ENCODE measurements at places on chromosomes 3 and 15.
A peak's percentile ranks its signal among the peaks of the same experiment; 100 is the strongest.

- DNase-seq, result no peak
These were observed 234.1 kb downstream of the RORA start for GRCh38 chr15:60994963-60995475.

GRCh38 chr15:90402223-90402622 is 14.2 kb downstream of the IQGAP1 start:
- no peak for DNase-seq

GRCh38 chr15:49988766-49989165 is 130.3 kb downstream of the ATP8B4 start:
- DNase-seq, result no peak

DNA sequence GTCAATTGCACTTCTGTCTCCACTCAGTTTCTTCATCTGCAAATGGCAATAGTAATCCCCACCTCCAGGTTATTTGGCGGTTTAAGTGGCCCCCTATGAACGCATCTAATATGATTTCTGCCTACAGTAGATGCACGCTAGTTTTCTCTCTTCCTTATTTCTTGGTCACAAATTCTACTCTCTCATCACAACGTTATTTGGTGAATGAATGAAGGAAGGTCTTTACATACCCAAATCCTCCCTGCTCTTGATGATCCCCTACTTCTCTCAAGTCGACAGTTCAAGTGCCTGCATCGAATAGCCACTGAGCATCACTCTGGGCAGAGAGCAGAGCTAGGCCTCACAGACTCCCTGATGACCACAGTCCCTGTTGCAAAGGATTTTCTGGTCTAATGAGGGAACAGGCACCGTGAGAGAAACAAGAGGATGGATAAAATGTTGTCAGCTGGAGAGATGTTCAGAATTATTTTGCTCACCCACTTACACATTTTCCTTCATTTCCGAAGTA is 181.2 kb upstream of the SMAD3 start:
- no peak for DNase-seq

DNA sequence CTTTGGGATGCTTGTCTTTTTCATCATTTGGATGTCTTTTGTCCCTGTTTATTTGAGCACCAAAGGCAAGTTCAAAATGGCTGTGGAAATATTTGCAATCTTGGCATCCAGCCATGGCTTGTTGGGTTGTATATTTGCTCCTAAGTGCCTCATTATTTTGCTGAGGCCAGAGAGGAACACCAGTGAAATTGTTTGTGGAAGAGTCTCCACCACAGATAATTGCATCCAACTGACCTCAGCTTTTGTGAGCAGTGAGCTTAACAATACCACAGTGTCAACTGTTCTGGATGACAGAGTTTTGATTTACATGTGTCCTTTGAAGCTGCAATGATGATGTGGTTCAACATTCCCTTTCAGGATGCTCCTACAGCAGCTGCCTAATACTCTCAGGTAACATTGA is 83.0 kb upstream of the KCNAB1 start:
- DNase-seq, result no peak

DNA sequence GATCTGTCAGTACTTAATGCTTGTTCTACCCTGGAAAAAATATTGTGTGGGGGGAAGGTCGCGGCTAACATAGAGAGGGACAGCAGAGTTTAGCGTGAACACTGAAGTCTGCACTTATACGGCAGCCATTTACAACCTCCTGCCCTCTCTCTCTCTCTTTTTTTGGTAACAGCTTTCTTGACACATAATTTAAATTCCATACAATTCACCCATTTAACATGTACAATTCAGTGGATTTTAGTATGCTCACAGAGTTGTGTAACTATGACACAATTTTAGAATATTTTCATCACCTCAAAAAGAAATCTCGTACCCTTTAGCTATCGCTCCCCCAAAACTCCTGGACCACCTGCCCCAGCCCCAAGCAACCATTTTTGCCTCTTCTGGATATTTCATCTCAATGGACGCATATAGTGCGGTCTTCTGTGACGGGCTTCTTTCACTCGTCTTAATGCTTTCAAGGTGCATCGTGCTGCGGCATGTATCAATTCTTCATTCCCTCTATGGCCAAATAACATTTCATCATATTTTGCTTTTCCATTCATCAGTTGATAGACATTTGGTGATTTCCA is 141.8 kb downstream of the XXYLT1 start:
- no peak for DNase-seq

GRCh38 chr3:134197681-134198261 is 52.9 kb downstream of the RYK start:
- DNase-seq, result peak; percentile 7

GRCh38 chr15:80834402-80834801 is 55.2 kb downstream of the CEMIP start:
- DNase-seq, result no peak

GRCh38 chr3:193499136-193499770 is 55.4 kb downstream of the ATP13A4 start:
- no peak for DNase-seq

DNA sequence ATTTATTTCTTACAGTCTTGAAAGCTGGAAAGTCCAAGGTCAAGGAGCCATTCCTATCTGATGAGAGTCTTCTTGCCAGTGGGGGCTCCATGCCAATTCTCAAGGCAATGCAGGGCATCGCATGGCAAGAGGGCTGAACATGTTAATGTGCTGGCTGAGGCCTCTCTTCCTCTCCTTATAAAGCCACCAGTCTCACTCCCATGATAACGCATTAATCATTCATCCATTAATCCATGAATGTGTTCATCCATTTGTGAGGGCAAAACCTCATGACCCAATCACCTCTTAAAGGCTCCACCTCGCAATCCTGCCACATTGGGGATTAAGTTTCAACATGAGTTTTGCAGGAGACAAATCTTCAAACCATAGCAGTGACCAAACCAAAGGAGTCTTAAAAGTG is 118.3 kb downstream of the PROS1 start:
- DNase-seq, result no peak

- no peak for DNase-seq
These were observed 195.0 kb downstream of the ZNF621 start for GRCh38 chr3:40719660-40720287.

- DNase-seq, result no peak
These were observed 14.5 kb downstream of the SPTBN5 start for GRCh38 chr15:41879321-41879845.

DNA sequence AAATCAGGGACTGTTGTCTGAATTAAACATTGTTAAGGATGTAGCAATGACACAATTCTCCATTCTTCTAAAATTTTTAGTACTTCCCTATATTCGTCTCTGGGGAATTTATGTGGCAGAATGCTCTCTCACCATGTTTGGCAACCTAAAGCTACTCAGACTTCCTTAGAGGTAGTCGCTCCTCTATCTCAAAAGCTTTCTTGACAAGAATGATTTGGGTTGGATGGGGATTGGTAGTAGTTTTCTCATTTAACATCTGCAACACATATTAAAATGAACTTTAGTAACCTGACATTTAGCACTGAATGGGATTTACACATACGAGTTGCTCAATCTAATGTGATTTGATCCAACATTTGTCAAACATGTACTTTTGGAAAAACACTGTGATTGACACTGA is 233.3 kb downstream of the RBMS3 start:
- DNase-seq, result no peak

DNA sequence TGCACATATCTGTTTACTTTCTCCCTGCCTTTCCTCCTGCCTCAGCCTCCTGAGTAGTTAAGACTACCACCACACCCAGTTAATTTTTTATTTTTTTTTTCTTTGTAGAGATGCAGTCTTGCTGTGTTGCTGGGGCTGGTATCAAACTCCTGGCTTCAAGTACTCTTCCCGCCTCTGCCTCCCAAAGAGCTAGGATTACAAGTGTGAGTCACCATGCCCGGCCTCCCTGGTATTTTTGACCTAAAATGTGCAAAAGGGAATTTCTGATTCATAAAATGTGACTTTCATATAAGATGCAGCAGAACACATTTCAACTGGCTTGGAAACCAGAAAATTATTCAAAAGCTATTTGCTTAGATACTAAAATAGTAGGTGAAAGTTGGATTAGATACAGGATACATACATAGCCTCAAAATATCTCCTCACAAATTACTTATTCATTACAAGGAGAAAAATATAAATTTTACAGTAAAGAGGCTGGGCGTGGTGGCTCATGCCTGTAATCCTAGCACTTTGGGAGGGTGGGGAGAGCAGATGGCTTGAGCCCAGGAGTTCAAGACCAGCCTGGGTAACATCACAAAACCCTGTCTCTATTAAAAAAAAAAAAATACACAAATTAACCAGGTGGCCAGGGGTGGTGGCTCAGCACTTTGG is 32.0 kb downstream of the MAP4 start:
- no peak for DNase-seq

DNA sequence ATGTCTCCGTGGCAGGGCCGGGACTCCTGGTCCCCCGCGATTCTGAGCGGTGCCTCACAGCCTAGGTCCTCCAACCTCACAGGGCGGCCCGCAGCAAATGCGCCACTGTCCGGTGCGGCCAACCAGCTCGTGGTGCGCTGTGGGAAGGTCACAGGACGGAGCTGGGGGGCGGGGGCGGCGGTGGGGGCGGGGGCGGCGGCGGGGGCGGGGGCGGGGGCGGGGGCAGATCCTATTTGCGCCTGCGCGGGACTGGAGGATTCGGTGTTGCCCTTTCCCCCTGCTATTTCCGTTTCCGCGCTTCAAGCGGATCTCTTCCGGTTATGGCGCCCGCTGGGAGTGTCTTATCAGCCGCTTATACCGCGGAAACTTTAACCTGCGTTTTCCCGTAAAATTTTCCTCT is 106.7 kb upstream of the SNRPN start:
- no peak for DNase-seq

DNA sequence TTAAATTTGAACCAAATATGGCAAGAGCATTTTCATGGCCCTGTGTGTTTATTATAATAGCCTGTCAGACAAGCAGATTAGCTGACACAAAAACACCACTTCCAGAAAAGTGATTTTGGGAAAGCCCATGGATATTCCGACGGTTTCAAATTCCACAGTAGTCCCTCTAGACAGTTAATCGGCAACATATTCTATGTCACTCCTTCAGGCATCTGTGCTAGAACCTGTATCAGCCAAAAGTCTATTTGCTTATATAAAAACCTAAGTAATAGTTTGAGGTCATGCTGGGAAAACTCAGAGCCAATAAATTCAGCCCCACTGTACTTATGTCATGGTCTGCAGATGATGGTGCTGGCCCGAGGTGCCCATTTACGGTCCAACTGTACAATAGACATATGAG is 110.2 kb upstream of the ARHGEF26 start:
- no peak for DNase-seq

- DNase-seq, result no peak
These were observed 339.6 kb downstream of the RORA start for GRCh38 chr15:60889491-60889890.

DNA sequence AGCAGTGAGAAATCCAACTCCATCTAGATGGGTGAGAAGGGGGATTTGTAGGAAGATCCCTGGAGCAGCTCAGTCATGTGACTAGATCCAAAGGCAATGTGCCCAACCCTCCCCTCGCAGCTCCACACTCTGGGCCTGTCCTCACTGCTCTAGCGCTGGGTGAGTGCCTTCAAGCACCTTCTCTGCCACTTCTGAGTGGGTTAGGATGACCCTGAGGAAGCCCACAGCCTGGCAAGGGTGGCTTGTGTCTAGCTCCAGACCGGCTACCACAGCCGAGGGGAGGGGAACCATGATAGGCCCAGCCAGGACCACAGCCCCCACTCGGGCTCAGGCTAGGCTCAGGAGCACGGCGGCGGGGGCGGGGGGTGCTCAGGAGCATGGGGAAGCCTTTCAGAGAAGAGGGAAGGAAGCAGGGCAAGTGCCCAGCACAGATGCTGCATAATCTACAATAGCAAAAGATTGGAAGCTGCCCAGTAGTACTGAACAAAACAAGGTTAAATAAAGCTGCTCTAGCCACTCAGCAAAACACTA is 1.7 kb downstream of the SPATA12 start:
- DNase-seq, result no peak

- no peak for DNase-seq
These were observed 16.3 kb downstream of the C3orf20 start for GRCh38 chr3:14691239-14691638.

- no peak for DNase-seq
These were observed 235.3 kb downstream of the C3orf38 start for GRCh38 chr3:88385090-88385489.

GRCh38 chr3:73055583-73055982 is 5.9 kb upstream of the EBLN2 start:
- DNase-seq, result no peak

DNA sequence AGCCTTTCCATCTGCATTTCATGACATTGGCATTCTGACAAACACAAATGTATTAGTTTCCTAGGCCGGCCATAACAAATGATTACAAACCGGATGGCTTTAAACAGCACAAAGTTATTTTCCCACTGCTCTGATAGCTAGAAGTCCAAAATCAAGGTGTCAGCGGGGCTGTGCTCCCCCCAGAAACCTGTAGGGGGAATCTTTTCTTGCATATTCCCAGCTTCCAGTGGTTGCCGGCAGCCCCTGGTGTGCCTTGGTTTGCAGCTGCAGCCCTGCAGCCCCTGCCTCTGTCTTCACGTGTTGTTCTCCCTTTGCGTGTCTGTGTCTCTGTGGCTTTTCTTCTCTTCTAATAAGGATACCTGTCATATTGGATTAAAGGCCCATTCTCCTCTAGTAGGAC is 79.0 kb upstream of the CDV3 start:
- DNase-seq, result no peak

GRCh38 chr3:172384836-172385235 is 63.4 kb downstream of the GHSR start:
- DNase-seq, result no peak

- DNase-seq, result no peak
These were observed 97.7 kb upstream of the NUDT16 start for GRCh38 chr3:131283862-131284261.

DNA sequence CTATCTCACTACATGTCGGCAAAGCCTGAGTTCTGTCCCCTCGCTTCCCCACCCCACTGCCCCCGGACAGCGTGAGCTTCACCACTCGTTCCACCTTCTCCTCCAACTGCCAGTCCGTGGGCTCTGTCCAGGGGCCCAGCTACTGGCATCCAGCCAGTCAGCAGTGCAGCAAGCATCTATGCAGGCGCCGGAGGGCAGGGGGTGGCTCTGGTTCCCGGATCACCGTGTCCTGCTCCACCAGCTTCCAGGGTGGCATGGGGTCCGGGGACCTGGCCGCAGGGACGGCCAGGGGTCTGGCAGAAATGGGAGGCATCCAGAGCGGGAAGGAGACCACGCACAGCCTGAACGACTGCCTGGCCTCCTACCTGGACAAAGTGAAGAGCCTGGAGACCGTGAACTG is 20.4 kb downstream of the CMTM8 start:
- no peak for DNase-seq

All from stimulated activated CD4-positive, alpha-beta T cell treated with anti-CD3 and anti-CD28 coated beads, Interleukin-2, amount 100 ng/mL, for 4 hours (primary cell).